ENCODE measurements at places on chromosomes 4 and X.

DNA sequence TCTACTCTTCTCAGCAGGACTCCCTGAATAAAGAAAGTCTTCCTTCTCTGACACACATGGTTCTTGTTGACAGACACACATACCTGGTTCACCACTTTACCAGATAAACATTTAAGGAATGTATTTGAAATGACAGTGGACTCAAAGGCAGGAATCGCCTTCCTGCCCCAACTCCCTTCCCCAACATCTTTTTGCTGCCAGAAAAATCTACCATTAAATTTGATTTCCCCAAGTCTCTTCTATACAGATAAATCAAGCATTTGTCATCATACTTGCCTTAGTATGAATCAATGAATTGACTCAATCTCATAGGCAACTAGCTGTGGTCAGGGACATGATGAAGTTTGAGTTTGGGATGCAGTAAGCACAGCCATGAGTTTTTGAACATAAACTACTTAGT lies 23.3 kb upstream of the ANXA5 start:
- DNase-seq, result no peak

DNA sequence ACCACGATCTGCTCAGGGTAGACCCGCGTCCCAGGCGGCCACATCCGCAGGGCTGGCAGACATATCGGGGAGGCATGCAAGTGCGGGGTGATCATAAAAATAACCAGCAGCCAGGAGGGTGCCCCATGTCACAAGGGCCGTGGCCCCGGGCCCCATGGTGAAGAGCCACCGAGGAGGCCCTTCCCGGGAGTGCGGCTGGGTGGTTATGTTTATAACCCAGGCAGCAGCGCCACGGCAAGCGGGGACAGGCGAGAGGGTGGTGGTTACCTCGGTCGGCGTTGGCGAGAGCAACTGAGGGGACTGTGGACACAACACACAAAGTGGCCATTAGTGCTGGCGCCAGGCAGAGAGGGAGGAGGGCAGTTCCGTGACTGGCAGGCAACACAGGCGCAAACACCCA lies 92.7 kb upstream of the AFAP1 start:
- DNase-seq, result peak; percentile 94

GRCh38 chr4:159542296-159542695 lies 439.4 kb downstream of the RAPGEF2 start:
- DNase-seq, result no peak

GRCh38 chrX:139877710-139878414 lies 55.0 kb downstream of the ATP11C start:
- DNase-seq, result no peak

DNA sequence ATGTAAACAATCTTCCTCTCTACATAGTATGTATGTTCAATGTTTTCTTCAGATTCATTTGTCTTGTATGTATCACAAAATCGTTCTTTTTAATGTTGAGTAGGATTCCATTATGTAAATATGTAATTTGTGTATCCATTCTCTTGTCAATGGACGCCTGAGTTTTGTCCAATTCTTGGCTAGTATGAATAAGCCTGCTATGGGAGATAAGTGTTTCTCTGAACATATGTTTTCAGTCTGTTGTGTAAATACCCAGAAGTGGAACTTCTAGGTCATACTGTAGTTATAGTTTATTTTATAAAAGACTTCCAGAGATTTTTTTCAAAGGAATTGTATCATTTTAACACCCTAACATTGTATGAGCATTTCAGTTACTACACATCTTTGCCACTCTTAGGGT lies 2.8 kb downstream of the SMIM31 start:
- no peak for DNase-seq

- no peak for DNase-seq
Measured at GRCh38 chrX:9948406-9948805, 18.8 kb upstream of the CLDN34 start.

GRCh38 chr4:145320294-145320693 lies 139.9 kb upstream of the OTUD4 start:
- no peak for DNase-seq

GRCh38 chr4:7649741-7650531 lies 215.2 kb upstream of the PSAPL1 start:
- peak; percentile 71 for DNase-seq

- DNase-seq, result no peak
Measured at GRCh38 chr4:11467931-11468330, 39.2 kb upstream of the HS3ST1 start.

GRCh38 chrX:121546317-121546716 lies 498.9 kb downstream of the GLUD2 start:
- DNase-seq, result no peak

- DNase-seq, result no peak
Measured at GRCh38 chrX:14411326-14411725, 118.0 kb upstream of the GLRA2 start.

- no peak for DNase-seq
Measured at GRCh38 chr4:68630371-68630770, 40.1 kb downstream of the UGT2B15 start.

- DNase-seq, result no peak
Measured at GRCh38 chr4:154911097-154911496, 130.0 kb downstream of the RBM46 start.

DNA sequence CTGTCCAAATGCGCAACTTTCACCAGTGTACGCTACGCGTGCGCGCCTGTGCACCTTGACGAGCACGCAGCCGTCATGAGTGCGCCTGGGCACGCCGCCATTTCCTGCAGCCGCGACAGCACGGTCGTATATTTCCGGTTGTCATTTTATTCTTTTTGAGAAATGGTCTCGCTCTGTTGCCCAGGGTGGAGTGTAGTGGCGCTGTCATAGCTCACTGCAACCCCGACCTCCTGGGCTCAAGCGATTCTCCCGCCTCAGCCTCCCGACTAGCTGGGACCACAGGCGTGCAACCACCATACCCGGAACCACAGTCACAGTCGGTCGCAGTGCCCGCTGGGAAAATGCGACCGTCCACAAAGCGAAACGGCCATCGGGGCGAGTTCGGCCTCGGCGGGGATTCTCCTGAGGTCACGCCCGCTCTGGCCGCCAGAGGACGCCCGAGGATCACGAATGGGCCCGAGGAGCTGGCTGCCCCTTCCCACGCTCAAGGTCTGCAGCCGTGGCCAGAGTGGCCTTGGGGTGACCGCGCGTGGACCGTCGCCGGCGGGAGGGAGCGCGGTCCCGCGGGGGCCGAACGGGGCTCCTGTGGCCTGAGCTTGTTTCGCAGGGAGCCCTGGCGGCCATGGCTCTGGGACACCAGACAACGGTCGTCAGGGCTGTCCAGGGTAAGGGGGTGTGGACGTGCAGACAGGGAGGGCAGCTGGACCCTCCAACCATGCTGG lies 23.7 kb upstream of the PNMA3 start:
- DNase-seq, result no peak

GRCh38 chrX:15496824-15497223 lies 3.7 kb upstream of the PIR start:
- DNase-seq, result no peak

GRCh38 chr4:69497886-69498395 lies 2.2 kb upstream of the UGT2B4 start:
- DNase-seq, result no peak

- no peak for DNase-seq
Measured at GRCh38 chr4:83231620-83232076, 53.0 kb downstream of the COQ2 start.

GRCh38 chrX:129840344-129840743 lies 3.3 kb downstream of the ZDHHC9 start:
- no peak for DNase-seq

DNA sequence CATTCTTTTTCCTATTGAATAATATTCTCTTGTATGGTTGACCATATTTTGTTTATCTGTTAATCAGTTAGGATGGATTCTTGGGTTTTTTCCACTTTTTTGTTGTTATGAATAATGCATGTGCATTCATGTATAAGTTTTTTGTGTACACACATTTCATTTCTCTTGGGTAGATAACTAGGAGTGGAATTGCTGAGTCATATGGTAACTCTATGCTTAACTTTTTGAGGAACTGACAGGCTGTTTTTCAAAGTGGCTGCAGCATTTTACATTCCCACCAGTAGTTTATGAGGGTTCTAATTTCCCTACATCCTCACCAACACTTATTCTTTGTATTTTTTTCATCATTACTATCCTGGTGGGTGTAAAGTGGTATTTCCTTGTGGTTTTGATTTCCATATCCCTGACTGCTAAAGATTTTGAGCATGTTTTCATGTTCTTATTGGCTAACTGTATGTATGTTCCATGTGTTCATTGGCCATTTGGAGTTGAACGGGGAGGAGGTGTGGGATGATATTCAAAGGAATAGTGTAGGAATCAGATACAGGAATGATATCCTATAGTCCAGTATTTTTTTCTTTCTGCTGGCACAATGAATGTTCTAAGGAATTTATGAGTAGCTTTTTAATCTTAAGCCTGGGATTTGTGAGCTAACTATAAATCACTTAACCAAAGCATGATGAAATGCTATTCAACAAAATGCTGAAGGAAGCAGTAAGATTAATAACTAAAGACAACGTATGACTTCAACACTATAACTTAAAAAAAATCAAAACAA lies 114.3 kb downstream of the AMELX start:
- DNase-seq, result no peak

DNA sequence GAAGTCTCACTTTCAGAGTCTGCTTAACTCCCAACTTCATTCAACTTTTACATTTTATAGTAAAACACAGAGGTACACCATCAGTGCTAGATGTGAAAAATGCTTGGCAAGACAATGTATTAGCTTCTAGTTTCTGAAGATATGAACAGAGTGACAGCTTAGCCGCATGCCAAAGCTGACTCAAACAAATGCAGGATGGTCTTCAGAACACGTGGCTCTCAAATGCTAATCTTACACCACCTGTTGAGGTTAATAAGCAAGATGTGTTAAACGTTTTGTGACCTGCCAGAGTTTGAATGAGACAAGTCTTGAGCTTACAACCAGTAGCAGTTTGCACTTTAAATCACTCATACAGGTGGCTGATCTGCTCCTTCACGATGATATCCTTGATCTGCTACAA lies 18.9 kb upstream of the GPM6B start:
- DNase-seq, result no peak

- no peak for DNase-seq
Measured at GRCh38 chr4:7924570-7924969, 15.1 kb downstream of the AFAP1 start.

DNA sequence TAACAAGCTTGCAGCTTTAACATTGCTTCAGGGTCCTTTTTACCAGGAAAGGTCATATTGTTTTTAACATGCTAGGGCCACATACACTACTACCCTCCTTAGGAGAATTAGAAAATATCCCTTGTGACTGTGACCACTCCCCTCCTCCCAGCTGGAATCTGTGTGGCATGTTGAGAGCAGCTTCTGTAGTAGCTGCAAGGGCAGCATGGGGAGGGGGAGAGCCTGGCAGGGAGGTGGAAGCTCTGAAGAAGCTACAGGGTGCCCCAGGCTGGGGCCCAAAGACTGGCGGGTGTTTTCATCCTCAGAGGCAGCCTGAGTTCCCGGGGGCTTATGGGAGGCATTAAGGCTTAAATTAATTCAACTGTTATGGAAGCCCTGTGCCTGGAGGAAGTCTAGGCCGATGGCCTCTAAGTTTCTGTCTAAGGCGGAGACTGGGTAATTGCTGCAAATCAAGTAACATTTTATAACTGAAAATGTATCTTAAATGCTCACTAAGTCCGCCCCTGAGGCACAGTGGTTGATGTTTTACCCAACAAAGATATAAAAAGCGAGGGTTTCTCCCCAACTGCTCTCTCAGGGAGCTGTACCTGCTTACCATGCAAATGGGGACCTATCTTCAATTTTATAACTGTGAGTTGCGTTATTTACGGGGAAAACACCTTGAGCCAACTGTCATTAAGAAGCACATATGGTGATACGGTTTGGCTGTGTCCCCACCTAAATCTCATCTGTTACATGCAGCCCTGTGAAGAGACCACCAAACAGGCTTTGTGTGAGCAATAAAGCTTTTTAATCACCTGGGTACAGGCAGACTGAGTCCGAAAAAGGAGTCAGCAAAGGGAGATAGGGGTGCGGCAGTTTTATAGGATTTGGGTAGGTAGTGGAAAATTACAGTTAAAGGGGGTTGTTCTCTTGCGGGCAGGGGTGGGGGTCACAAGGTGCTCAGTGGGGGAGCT lies 37.4 kb upstream of the STS start:
- no peak for DNase-seq

- no peak for DNase-seq
Measured at GRCh38 chr4:168923526-168924194, 86.4 kb downstream of the CBR4 start.

- DNase-seq, result no peak
Measured at GRCh38 chr4:41185614-41186592, 28.4 kb downstream of the APBB2 start.

DNA sequence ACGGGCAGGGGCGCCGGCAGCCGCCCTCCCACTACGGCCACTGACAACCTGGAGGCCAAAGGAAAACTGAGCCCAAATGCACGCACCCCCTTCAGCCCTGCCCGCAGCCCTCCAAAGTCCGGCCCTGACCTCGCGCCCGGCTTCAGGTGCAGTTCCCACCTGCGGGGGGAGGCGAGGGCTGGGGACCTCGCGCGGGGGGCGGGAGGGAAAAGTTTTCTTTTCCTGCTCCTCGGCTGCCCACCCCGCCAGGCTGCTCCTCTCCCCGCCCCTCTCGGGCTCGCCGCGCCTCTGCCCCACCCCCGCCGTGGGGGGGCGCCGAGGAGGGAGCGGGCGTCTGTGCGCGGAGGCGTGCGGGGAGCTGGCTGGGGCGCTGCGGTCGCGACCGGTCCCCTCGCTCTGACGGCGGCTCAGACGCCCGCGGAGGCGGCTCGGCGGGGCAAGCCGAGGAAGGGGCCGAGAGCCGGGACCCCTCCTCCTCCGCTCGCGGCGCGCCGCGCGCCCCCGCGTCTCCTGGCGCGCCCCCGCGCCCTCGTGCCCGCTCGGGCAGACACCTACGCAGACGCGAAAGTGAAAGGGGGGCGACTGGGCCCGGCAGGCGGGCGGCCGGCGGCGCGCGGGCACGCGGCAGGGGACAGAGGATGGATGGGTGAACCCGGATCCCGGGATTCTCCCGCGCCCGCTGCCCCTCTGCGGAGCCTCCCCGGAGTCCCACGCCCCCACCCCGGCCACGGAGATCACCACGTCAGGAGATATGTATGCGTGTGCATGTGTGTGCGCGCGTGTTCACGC lies 3.1 kb upstream of the NR3C2 start:
- peak; percentile 70 for DNase-seq

DNA sequence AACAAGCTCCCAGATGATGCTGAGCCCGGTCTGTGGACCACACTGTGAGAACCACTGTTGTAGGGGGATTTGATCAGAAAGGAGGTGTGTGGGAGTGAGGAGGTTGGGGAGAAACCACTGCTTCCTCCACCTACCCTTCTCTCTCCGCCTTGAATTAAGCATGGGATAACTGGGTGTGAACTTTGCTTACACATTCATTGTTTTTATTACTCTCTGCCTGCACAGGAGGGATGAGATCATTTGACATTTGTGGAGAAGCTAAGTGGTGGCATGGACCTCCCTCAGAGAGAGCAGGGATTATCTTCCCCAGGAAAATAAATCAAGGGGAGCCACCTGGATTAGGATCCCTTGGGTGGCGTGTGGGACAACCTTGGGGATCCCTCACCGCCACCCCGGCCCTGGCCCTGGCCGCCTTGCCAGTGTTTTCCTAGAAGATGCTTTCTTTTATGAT lies 212.1 kb upstream of the ATP6AP2 start:
- no peak for DNase-seq

All from chondrocyte (in vitro differentiated cells).